Activated gamma-delta T cell (primary cell): ENCODE measurements at places on chromosomes 4 and X.

DNA sequence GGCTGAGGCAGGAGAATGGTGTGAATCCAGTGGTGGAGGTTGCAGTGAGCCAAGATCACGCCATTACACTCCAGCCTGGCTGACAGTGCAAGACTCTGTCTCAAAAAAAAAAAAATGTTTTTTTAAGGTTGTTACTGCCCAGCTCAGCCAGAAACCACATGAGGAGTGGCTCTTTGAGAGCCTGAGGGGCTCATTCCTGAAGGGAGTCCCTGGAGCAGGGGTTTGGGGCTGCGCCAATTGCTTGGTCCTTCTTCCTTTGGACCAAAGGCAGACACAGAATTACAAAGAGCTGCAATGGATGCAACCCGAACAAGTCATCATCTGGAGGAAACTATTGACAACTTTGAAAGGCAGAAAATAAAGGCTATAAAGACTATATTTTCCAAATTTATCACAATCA lies 60.6 kb upstream of the WWC2 start:
- DNase-seq: no peak

- DNase-seq: no peak
These were observed 55.0 kb downstream of the SYTL5 start for GRCh38 chrX:38061335-38061734.

GRCh38 chrX:46582966-46583365 lies 9.4 kb downstream of the CHST7 start:
- no peak for DNase-seq

- DNase-seq: no peak
These were observed 658 bp downstream of the ATP6AP2 start for GRCh38 chrX:40581336-40581920.

- no peak for DNase-seq
These were observed 124.4 kb downstream of the RELL1 start for GRCh38 chr4:37561803-37562207.

DNA sequence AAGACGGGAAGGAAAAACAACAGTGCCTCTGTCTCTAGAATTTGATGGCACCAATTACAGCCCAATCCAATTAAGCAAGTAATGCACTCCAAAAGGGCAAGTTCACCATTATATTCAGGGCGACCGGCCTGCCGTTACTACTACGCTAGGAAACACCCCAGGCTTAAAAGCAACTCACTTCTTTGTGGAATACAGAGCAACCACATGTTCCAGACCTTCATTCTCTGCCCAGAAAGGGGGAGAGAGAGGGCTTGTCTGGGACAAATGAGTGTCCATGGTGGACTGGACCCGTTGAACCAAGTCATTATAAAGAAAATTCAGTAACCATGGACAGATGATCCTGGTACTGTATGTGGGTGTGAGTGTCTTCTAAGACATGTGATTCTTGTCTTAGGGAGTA lies 1.6 kb downstream of the KDR start:
- DNase-seq: no peak

DNA sequence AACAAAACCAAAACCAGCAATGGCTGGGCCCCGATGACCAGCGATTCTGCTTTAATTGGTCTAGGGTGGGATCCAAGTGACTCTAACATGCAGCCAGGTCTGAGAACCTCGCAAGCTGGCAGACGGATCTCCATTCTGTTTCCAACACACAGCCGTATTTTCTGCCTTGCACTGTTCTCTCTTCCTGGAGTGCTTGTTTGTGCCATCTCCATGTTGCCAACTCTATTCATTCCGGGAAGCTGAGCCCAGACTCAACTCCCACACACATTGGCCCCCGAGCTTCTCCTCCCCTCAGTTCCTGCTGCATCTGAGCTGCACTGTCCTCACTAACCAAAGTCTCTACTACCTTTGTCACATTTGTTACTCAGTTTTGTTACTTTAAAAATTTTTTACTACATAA lies 35.6 kb downstream of the GEMIN8 start:
- DNase-seq: no peak

- DNase-seq: no peak
These were observed 607.4 kb upstream of the FAM241A start for GRCh38 chr4:111537871-111538270.

GRCh38 chrX:6021316-6022091 lies 207.2 kb downstream of the NLGN4X start:
- DNase-seq: no peak

DNA sequence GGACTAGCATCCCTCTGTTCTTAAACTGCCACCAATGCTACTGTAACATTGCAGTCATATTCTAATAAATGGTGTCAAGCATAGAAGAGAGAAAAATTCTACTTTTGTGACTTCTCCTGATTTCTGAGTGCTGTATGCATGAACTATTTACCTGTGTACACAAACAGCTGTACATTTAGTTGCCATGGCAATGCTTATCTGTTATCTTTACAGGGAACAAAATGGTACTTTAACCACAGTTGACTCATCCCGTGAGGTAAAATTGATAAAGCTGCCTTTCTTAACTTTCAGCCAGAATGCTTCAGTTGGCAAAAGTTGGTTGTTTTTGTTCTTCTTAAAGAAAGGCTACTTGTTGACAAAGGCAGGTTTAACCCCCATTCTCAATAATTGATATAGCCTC lies 587.5 kb upstream of the MAGEB2 start:
- no peak for DNase-seq

DNA sequence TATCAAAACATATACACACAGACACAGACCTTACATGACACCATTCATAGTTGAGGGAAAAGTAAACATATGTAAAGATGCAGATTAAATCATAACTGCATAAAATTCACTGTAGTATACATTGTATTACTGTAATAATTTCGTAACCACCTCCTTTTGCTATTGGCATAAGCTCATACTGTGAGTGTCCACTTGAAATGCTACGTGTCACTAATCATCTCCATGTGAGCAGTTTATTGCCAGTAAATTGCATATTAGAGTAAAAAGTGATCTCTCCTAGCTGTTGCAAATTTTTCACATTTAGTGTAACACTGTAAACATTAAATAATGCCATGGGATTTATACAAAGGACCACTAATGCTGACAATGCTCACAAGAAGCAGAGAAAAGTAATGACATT lies 256.7 kb upstream of the GNPDA2 start:
- DNase-seq: no peak

DNA sequence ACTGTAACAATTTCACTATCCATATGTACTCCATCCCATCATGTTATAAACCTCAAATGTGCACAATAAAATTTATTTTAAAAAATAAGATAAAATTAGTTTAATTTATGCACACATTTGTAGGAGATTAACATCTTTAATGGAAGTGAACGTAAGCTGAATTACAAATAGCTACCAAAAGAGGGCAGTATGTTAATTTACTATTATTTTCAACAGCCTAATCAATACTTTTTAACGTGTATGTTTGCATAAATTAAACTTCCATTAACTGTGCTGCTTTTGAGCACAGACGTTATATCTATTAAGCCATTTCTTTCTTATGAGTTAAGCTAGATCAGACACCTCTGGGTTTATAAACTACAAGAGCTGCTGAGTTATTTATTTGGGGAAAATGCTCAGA lies 56.5 kb upstream of the PHKA2 start:
- no peak for DNase-seq

DNA sequence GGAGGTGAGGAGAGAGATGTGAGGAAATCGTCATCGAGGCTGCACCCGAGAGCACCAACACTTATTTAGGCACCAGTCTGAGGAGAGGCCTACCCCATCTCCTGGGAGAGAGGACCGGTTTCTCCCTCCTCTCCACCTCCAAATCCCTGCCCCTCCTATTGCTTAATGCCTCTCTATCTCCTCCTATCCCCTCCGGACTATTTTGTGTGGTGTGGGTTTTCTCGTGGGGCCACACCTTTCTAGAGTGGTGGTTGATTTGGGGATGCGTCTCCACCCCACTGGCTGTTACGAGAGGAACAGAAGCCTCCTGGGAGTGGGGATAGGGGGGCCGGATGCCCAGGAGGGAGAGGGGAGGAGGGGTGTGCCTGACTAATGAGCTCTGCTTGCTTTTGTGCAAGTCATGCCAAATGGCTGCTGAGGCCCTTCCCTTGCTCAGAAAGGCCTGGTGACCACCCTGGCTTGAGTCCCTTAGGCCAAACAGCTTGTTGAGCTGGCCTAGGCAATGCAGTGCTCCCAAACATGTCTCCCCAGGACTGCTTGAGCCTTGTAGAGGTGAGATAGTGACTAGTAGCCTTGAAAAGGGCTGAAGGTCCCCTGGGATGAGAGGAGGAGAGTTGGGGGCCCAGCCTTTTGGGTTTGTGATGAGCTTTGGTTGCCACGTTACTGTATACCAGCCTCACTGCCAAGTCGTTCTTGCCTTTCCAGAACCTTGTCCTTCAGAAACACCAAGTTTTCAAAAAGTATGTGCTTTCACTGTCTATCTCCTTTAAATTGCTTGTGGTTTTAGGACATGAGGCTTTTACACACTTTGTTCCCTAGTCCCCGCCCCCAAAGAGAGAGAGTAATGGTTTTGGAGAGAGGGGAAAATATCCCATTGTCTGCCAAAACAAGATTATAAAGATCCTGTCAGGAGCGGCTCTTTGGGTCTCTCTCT lies 1.2 kb downstream of the MSN start:
- no peak for DNase-seq

GRCh38 chr4:150493851-150494250 lies 88.1 kb upstream of the MAB21L2 start:
- DNase-seq: no peak

DNA sequence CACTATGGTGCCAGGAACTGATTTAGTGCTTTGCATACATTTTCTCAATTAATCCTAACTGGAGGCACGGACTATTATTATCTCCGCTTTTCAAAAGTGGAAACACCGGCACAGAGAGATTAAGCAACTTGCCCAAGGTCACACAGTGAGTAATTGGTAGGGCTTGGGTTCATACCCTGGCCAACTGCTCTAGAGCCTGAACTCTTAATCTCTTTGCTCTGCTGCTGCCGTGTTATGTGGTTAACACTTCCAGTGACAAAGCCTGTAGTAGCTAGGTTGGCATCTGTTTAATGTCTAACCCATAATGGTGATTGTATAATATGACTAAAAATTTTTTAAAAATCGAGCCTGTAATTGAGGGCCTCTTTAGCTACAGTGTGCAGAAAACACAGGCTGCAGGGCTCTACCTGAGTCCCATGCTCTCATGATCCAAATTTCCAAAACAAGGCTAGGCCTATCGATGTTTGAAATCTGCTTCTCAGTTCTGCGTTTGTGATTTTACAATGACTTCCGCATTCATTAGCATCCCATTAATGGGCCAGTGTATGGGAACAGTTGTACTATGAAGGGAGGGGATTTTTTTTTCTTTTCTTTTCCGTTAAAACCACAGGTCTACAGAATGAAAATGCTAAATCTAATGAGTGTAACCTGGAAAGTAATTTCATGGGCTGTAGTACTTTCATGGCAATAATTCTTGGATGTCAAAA lies 219.3 kb upstream of the JADE1 start:
- DNase-seq: no peak

DNA sequence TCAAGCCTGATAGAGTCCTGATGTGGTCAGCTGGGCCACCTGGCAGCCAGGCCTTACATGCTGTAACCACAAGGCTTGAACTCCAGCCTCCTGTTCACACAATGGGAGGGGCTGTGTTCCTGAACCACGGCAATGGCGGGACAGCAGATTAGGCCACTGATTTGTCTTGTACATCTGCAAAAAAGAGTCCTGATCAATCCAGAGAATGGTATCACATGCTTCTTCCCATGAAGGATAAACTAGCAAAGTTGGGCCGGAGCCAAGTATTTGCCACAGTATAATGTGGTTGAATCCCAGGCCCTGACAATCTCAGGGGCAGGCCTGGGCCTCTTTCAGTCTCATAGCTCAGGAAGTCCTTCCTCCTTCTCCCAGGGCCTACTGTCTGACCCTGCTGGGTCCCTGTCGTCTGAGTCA lies 2182.5 kb upstream of the AGA start:
- DNase-seq: no peak

GRCh38 chrX:68755616-68756125 lies 73.2 kb upstream of the EFNB1 start:
- no peak for DNase-seq

GRCh38 chr4:17578482-17578891 lies 1.5 kb downstream of the LAP3 start:
- DNase-seq: no peak

GRCh38 chr4:76311896-76312331 lies 5.4 kb downstream of the STBD1 start:
- DNase-seq: no peak

DNA sequence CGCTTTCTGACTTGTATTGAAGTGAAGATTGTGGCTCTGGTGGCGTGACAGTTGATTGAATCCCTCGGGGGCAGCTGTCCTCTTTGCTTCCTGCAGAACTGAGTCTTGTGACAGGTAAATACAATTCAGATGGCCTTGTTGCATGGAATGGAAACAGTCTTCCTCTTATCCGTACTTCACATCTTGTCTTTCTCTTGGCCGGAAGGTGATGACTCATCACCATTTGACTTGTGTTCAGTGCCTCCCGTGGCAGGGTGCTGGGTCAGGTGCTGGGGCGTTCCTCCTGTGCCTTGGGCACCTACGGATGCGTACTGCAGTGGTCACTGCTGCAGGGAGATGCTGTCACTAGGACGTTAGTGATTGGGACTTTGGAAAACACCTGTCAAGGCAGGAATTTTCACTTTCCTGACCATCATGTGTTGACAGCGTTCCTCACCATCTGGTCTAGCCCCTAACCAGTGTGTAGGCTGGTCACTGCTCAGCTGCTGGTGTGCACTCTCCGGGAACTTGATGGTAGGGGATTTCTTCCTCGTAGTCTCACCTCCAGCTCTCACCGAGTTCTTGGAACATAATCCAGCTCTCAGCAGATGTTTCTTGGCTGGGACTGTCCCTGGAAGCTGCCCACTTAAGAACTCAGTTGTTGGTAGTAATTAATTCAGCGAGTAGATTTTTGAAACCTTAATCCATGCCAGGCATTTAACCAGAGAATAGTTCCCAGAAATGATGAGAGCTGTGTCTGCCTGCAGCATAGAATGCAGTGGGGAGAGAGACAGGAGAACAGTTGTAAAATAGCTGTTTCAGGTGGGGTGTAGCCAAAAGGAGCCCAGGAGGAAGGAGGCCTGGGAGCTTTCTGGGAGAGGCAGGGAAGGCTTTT lies 7.2 kb downstream of the TBC1D14 start:
- peak; percentile 20 for DNase-seq

- no peak for DNase-seq
These were observed at the start of gene SMARCA1 for GRCh38 chrX:129523079-129523911. Gene SMARCA1 (minus strand): TSS chrX:129523490. CDS start chrX:129523370, 120 bp downstream.

- DNase-seq: no peak
These were observed 74.7 kb downstream of the CEP44 start for GRCh38 chr4:174358410-174358809.
